ENCODE measurements at places on chromosomes 12 and 14. TPM values are rescaled to one million over a fixed set of nuclear protein-coding genes. Genes with fewer than 3 reads are reported as not detected.

The RDH12 gene
- 1.1 TPM for total RNA-seq

The KRT83 gene
- not detected for total RNA-seq

The NOS1 gene
- 2.0 TPM for total RNA-seq

The TDRD9 gene
- total RNA-seq: not detected

The PMEL gene
- 128 TPM for total RNA-seq

DNA sequence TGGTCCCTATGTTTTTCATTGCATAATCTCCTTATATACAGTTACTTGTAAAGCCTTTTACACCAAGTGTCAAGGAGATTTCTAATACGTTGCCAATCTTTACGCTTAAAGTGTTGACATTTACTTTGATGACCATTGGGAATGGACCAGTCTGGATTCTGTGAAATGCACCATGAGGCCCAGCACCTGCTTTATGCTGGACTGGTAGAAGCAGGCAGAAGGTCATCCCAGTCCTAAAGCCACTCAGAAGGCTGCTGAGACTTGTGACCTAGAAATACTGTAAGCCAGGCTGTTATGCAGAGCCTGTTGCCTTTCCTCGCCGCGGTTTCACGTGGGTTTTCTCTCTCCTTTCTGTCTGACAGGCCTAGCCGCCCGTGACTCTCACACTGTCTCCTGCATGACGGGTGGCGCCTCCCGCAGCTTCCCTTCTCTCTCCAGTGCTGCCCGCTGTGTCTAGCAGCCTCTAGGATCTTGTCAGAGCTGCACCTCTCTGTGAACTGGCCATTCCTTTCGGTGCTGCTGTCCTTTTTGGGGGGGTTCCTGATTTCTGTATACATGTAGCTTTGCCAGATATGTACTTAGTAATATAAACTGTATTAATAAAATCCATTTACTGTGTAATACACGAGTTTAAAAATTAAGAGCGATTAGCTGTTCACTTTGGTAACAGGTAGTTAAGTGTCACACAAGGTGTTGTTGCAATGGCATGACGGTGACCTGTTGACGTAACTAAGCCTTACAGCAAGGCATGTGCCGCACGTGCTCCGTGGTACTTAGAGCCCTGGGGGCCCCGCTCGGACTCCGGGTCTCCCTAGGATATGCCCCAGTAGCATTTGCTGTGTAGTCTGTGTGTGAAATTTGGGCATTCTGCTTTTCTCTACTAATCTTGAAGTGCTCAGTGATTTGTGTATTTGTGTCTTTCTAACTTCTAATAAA lies 29.7 kb downstream of the XRCC3 start:
- H3K27me3 ChIP-seq: no peaks in the 10 kb centered on the region
- no peak overlapping the region for H3K4me3 ChIP-seq
- no peak for DNase-seq

- H3K36me3 ChIP-seq: no peaks in the 10 kb centered on the region
- H3K4me3 ChIP-seq: no peak overlapping the region
- H3K27me3 ChIP-seq: no peaks in the 10 kb centered on the region
- H3K27ac ChIP-seq: no peak overlapping the region
- no peaks in the 10 kb centered on the region for H3K4me1 ChIP-seq
These were observed 190.4 kb downstream of the ALG10 start for GRCh38 chr12:34212651-34213050.

DNA sequence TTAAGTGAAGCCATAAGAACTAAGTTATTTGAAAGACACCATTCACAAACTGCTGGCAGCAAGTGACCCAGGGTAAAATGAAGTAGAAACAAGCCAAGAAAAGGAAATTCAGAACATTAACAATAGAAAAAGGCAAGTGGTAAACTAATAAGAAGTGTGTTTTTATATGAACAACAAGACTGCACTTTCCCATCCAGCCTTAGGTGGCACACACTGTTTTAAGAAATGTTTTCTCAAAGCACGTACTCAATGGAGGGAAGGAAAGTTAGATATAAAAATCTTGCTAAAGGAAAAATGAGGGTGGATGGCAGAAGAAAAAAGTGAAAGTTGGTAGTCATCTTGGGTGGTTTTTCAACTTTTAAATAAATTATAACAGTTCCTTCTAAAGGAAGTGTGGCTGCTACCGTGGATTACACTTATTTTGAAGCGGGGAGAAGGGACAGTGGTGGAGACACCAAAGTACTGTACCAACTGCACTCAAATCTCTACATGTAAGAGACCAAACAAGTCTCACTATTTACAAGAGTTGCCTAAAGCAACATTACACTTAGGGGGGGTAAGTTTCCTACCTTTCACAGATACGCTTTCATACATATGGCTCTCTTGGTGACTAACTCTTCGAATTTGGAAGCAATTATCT lies 58.8 kb downstream of the SEL1L start:
- H3K4me1 ChIP-seq: no peaks in the 10 kb centered on the region
- no peak overlapping the region for H3K4me3 ChIP-seq
- H3K27ac ChIP-seq: no peak overlapping the region
- H3K27me3 ChIP-seq: no peaks in the 10 kb centered on the region

GRCh38 chr14:88340357-88340756 lies 17.3 kb upstream of the KCNK10 start:
- H3K27me3 ChIP-seq: no peaks in the 10 kb centered on the region
- H3K27ac ChIP-seq: no peak overlapping the region
- H3K36me3 ChIP-seq: no peaks in the 10 kb centered on the region

DNA sequence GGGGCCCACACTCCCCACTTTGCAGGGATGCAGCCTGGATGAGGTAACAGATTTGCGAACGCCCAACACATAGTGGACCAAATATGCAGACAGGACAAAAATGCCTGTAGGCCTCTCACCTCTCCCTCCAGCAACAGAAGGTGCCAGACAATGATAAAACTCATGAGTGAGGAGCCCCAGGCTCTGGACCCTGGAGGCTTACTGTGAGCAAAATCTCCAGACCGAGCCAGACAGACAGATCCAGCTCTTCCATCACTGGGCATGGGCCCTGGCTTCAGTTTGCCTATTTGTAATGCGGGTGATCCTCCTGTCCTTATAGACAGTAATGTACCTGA lies 42.3 kb downstream of the IRF2BPL start:
- H3K4me1 ChIP-seq: peaks cover 10% of the 10 kb centered on the region
- DNase-seq: no peak
- H3K4me3 ChIP-seq: no peak overlapping the region
- no peak overlapping the region for H3K27ac ChIP-seq
- no peaks in the 10 kb centered on the region for H3K27me3 ChIP-seq

DNA sequence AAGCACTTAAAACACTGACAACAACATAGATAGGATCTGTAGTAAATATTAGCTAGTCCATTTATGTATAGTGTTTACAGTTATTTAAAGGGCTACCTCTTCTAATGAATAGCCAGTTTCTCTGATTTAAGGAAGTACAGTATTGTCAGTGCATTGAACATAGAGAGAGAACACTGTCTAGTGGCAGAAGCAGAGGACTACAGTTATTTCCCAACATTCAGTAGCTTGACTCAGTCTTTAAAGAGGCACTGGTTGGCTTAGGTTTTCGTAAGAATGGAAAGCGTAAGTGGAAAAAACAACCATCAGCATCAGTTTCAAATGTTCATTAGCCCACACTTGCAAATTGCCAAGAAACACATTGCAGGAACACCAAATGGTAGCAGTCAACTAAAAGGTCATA lies 125.0 kb upstream of the HMGA2 start:
- no peaks in the 10 kb centered on the region for H3K4me1 ChIP-seq
- H3K27me3 ChIP-seq: no peaks in the 10 kb centered on the region
- H3K27ac ChIP-seq: no peak overlapping the region
- H3K36me3 ChIP-seq: no peaks in the 10 kb centered on the region
- no peak overlapping the region for H3K4me3 ChIP-seq

- no peak for DNase-seq
- peaks cover 5% of the 10 kb centered on the region for H3K4me1 ChIP-seq
- H3K27me3 ChIP-seq: peaks cover 14% of the 10 kb centered on the region
- no peaks in the 10 kb centered on the region for H3K36me3 ChIP-seq
- no peak overlapping the region for H3K27ac ChIP-seq
These were observed 8.2 kb upstream of the ZNF740 start for GRCh38 chr12:53172352-53172751.

DNA sequence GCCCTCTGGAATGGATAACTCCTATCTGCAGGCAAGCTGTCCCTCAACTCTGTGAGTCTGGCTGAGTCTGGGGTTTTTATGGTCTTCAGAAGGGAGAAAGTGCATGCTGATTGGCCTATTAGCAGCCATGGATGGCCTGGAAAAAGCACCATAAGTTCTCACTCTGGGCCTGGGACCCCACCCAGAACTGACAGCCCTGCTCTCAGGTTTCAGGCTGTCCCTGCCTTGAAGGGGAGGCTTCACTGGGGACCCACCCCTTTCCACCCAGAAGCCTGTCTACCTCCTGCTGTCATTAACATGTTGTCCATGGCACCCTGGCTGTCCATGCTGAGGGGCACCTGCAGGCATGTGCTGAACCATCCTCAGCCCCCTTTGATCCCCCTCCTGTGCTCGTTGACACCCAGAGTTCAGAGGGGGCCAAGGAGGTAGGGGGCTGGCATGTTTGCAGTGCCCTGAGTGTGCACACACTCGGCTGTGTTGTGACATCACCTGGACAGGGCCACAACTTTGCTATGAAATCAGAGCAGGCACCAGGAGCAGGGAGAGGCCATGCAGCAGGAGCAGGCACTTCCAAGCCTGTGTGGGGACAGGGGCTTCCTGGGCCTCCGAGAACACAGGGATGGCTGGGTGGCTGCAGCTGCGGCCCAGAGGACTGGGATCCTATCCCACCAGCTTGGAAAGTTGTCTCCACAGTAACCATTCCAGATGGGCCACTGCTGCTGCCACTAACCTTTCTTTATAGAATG lies 84.7 kb downstream of the ACSS3 start:
- no peaks in the 10 kb centered on the region for H3K27me3 ChIP-seq
- peaks cover 3% of the 10 kb centered on the region for H3K36me3 ChIP-seq
- 0 out of 2 replicates have a peak, but pooled peaks cover 3% of the 10 kb centered on the region for H3K4me1 ChIP-seq
- no peak for DNase-seq

DNA sequence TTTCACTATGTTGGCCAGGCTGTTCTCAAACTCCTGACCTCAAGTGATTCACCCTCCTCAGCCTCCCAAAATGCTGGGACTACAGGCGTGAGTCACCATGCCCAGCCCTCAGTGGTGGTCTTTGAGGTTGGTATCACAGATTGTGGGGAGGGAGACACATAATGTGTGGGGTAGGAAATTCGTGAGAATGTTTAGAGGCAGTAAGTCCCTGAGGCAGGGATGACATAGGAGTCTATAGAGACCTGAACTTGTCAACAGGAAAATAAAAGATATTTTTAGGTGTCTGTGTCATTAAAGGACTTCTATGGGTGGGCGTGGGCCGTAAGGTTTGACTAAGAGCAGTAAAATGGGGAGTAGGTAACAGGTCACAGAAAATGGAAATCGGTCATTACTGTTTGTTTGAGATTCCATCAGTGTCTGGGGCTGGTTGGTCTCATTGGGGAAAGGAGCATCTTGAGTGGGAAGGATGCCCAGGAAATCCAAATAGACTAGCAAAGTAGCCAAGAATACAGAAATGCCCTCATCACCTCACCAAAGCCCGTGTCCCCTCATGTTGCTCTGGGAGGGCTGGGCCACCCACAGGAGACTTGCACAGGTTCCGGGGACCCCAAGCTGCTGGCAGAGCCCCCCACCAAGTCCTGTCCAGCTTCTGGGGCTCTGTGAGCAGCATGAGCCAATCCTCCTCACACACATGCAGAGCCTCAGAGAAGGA lies 63.6 kb upstream of the BCL2L14 start:
- no peak overlapping the region for H3K27ac ChIP-seq
- no peak overlapping the region for H3K4me3 ChIP-seq
- peaks cover 22% of the 10 kb centered on the region for H3K4me1 ChIP-seq
- H3K27me3 ChIP-seq: no peaks in the 10 kb centered on the region
- no peak for DNase-seq
